Activated CD4-positive, alpha-beta T cell treated with anti-CD3 and anti-CD28 coated beads, Interleukin-2, amount 50 U/mL, for 48 hours (primary cell): ENCODE measurements at places on chromosomes 1 and 21.
A peak's percentile ranks its signal among the peaks of the same experiment; 100 is the strongest.

DNA sequence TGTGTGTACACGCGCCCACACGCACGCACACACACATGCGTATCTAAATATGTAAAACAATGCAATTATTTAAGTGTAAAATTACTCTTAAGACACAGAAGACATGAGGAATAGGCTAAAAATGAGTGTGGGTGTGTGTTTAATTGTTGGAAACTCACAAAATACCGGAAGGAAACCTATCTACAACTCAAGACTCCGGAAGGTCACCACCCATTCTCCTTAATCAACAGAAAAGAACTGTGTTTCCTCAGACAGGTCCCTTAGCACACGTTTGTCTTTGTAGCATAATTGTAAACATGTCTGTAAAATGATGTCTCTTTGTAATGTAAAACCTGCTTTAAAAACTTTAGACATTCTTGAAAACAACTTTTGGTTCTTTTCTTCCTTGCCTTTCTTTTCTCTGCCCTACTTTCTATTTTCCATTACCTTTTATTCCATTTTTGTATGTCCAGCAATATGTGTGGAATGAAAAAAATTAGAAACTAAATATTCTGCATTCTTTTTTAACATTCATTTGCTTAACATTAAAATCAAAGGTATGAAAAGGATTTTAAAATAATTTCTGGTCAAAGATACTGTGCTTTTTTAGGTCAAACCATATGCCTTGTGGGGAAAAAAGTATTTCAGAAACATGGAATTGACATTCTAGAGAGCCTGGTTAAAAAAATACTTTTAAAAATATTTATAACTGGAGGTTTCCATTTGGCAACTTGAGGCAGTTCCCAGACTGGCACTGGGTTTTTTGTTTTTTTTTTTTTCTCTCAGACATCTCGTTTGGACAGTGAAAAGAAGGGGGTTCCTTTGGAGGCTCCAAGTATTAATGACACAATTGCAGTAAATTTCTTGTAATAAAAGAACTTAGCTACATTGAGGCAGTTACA lies 46.2 kb downstream of the ATP5PF start:
- DNase-seq: no peak

GRCh38 chr1:198156111-198156744 lies 570 bp upstream of the NEK7 start:
- DNase-seq: peak; percentile 80

GRCh38 chr21:46196733-46197132 lies 12.5 kb upstream of the SPATC1L start:
- DNase-seq: no peak

GRCh38 chr1:7341145-7341905 lies 429.8 kb upstream of the VAMP3 start:
- DNase-seq: no peak

- no peak for DNase-seq
These were observed 4.2 kb downstream of the HIVEP3 start for GRCh38 chr1:41914516-41914915.

DNA sequence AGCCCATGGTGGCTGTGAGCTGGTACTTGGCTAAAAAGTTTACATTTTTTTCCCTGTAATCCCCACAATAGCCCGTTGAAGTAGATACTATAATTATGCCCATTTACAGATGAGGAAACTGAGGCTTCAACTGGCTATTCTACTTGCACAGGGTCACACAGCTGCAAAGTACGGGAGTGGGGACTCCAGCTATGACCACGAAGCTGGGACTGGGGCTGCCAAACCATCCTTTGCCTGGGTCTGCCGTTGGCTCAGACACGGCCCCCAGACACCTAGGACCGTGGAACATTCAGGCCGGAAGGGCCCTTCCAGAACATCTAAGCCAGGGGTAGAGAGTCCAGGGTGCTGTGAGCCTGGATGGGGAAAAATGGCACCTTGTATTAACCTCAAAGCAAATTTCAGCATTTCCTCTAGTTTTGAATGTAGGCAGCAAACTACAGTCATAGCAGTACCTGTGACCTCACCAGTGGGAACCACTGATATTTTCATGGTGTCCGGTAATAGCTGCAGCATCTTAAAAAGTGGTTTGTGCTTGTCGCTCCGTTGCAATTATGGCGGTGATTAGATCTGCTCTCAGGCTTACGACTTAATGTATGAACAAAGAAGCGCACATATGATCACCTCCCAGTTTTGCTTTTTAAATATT lies 4.3 kb downstream of the TP73 start:
- DNase-seq: peak; percentile 28

DNA sequence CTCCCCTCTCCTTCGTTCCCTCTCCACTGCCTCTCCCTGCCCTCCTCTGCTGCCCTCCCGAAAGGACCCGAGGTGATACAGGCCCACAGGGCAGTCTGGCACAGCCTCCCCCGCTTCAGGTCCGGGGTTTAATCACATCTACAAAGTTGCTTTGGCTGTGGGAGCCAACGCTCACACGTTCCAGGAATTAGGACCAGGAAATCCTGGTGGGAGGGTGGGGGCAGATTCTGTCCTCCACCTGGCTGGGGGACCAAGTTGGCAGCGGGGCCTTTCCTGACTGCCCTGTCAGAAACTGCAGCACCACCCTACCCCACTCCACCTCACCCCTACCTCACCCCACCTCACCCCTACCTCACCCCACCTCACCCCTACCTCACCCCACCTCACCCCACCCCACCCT lies 95.1 kb downstream of the WDR4 start:
- peak; percentile 35 for DNase-seq

DNA sequence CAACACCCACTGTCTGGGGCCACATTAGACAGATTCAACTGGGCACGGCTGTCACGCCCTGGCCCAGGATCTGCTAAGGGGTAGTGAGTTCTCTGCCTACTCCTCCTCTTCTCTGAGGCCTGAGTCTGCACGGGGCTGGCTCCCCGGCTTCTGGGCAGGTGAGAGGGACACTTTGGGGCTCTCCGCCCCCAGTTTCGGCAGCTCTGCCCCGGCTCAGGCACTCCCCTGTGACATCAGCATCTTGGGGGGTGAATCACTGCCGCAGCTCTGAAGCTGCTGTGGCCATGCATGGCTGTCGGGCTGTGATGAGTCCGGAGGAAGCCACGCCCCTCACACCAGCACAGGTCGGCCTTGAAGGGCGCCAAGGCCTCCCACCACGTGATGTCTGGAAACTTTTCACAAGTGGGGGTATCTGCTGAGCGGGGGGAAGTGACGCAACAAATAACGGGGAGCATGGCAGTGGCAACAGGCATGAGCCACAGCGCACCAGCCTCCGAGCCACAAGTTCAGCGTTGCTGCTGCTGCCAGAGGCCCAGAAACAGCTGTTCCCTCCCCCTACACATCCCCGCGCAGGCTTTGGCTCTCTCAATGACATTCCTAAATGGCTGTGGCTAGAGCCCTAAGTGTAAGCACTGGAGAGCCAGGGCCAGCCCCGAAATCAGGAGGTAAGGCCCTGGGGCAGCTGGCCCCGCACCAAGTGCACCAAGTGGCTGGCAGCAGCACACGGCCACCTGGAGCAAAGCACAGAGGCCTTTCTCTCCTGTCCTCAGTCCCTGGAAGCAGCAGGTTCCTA lies 26.3 kb downstream of the ZBTB17 start:
- DNase-seq: peak; percentile 92

GRCh38 chr1:229920683-229921082 lies 146.4 kb upstream of the GALNT2 start:
- no peak for DNase-seq

DNA sequence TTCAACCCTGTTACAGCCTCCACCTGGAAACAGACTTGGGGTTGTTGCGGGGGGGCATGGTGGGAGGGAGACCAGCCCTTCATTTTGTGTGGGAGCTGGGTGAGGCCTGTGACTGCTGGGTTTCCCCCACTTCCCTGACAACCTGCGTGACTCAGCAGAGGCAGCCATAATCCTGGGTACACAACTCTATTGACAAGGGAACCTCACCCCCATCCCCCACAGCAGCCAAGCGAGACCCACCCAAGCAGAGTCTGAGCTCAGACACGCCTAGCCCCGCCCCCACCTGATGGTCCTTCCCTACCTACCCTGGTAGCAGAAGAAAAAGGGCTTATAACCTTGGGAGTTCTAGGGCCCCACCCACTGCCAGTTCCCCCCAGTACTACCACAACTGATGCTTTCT lies 8.0 kb upstream of the CCDC190 start:
- no peak for DNase-seq

DNA sequence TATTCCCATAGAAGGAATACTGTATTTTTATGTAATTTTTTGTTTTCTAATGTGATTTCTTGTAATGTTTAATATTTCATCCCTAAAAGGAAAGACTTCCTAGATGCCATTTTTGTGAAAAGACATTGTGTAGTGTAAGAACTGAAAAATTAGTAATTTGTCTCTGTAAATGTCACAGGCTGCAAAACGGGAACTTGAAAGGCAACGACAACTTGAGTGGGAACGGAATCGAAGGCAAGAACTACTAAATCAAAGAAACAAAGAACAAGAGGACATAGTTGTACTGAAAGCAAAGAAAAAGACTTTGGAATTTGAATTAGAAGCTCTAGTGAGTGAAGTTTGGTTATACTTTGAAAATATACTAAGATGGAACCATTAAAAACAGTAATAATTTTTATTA lies 132.2 kb downstream of the ITSN1 start:
- DNase-seq: no peak

DNA sequence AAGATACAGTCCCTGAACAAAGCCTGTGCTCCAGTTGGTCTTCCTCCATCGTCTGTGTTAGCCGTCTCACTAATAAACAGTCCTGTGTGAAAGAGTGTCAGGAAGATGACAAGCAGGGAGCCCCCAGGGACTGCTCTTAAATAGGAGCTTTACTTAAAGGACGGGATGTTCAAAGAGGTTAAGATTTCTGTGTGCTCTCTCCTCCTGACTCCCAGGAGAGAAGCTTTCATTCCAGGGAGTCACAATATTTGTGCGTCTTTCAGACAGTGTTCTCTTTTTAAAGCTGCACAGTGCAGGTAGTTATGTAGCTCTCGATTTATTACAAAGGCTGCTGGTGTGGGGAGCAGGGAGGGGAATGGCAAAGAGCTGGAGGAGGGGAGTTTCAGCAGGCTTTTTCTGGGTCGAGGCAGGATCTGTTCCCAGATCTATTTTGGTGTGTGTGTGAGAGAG lies 43.5 kb downstream of the STYXL2 start:
- no peak for DNase-seq

GRCh38 chr1:106037526-106037925 lies 1018.9 kb upstream of the PRMT6 start:
- DNase-seq: no peak

DNA sequence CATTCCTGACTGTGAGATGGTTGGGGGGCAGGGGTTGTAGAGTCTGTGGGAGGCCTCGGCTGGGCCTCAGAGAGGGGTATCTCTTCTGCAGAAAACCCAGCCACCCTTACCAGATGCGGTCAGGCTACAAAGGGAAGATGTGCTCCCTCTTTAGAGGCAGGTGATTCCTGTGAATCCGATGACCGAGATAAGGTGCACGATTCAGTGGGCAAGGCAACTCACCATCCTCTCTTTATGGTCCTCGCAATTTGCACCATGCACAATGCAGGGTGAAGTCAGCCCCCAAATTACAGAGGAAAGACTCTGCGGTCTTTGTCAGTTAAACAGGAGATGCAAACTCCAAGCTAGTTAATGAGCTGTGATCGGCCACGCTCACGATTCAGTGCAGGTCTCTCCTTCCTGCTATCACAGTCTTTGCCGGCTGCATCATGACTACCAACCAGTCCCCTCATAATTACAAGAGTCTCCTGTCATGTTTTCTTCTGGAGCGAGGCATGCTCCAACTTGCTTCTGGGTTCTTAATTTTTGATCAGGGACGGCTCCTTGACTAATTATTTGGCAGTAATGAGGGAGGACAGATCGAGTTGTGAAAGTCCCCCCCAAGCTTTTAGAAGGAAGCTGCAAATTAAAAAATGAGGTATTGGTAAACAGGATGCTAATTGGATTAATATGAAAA lies 12.5 kb downstream of the TP73 start:
- DNase-seq: no peak

DNA sequence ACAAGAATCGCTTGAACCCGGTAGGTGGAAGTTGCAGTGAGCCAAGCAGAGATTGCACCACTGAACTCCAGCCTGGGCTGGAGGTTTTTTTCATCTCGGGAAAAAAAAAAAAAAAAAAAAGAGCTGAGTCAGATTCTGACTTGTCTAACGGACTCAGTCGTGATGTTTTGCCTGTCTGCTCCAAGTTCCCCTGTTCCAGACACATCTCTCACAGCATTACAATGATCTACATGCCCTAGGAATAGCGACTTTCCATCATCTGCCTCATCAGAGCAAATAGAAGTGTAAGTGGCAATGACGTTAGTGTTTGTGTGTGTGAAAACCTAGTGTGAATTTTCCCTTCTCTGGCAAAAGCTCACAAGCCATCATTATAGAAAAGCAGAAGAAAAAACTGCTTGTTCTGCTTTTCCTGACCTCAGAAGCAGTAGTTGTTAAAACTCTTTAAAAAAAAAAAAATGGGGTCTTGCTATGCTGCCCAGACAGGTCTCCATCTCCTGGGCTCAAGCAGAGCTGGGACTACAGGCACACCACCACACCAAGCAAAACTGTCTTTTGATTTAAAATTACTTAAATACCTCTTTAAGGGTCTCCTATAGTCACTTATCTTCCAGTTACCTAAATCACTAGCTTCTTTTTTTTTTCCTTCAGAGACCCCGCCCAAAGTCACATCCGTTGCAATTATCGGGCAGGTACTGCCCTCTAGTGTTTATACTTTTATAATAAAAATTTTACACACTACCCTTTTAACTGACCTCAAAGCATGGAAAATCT lies 37.3 kb downstream of the PLEKHO1 start:
- DNase-seq: no peak

GRCh38 chr21:18118566-18118965 lies 126.1 kb upstream of the CHODL start:
- DNase-seq: no peak

DNA sequence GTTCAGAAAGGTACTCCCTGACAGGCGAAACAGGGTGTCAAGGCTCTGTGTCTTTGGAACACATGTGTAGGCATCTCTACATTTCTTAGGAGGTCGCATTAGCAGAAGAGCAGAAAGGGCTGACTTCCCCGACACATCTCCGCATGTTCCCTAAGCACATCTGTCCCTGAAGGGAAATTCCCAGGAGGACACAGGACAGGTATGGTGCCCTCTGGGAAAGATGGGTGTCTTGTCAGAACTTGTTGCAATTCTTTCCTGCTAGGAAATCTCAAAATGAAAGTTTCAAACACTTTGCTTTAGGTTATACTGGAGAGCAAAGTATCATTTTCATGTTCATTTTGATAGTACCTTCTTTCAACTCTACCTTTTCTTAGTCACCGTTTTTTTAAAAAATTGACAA lies 2.0 kb downstream of the DSCAM start:
- DNase-seq: no peak

GRCh38 chr1:13584876-13585611 lies 1.4 kb downstream of the PDPN start:
- no peak for DNase-seq

DNA sequence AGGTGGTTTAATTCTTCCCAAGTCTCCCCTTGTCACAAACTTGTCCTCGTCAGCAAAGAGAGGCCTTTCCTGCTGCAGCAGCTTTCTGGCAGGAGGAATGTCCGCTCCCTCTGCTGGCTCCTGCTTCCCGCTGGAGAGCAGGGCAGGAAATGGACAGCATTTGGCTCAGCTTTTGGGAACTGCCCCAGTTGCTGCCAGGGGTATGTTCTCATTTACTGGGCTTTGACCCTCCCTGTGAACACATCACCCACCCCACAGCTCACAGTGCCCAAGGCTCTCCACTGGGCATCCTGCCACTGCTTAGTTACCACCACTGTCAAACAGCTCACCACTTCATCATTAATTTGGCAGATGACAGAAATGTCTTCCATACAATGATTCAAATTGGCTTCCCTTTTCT lies 75.4 kb downstream of the MRPL37 start:
- DNase-seq: no peak

GRCh38 chr1:234722904-234723720 lies 113.1 kb upstream of the IRF2BP2 start:
- DNase-seq: peak; percentile 79

- DNase-seq: no peak
These were observed 213.8 kb downstream of the SIPA1L2 start for GRCh38 chr1:232416026-232416568.
